HepG2 (cell line): ENCODE measurements at places on chromosomes 4 and X. TPM values are rescaled to one million over a fixed set of nuclear protein-coding genes. Genes with fewer than 3 reads are reported as not detected.

DNA sequence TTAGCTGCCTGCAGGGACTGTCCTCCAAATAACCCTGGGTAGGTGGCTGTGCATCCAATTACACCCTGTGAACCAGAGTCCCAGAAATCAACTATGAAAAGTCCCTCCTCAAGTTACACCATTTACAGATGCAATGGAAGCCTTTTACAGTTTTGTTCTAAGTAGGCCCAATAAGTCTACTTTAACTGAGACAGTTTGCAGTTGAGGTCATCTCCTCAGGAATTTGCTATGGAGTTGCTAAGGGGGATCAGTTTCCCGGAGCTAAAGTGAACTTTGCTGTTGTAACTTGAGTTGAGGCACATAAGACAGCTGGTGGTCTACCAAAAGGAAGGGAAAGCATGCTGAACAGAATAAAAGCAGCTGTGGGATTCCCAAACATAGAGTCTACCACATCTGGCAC is 121.6 kb upstream of the STK26 start:
- DNase-seq = no peak

DNA sequence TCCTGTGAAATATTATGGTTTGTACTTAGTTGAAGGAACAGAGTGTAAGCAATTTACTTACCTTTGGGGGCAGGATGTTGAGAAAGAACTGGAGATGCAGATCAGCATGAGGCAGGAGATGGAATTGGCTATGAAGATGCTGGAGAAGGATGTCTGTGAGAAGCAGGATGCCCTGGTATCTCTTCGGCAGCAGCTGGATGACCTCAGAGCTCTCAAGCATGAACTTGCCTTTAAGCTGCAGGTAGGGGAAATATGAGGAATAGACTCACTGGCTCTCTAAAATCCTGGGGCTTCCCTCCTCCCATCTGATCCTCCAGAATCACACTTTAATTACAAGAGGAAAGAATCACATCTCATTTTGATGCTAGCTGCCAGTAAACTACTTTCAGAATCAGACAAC is 51.0 kb downstream of the GRSF1 start:
- no peak for DNase-seq

DNA sequence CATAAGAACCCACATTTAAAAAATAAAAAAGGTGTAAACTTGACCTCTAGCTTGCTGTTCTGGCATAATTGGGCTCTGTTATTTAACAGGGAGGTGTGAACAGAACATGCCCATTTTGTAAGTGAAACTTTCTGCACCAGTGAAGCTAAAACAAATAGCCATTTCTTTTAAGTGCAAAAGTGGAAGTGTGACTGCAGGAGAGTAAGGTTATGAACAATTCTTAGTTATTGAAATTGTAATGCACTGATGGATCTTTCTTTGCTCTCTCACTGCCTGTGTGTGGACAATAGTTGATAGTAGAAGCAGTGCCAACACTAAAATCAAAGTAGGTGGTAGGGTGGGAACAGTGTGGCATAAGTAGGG is 12.6 kb downstream of the P2RY10 start:
- DNase-seq = no peak

GRCh38 chr4:39255266-39255665 is 72.9 kb downstream of the WDR19 start:
- peak; percentile 7 for DNase-seq

CCDC160 gene
- not detected in 2 replicates for total RNA-seq

GAGE12E gene
- not detected in 2 replicates for total RNA-seq

DNA sequence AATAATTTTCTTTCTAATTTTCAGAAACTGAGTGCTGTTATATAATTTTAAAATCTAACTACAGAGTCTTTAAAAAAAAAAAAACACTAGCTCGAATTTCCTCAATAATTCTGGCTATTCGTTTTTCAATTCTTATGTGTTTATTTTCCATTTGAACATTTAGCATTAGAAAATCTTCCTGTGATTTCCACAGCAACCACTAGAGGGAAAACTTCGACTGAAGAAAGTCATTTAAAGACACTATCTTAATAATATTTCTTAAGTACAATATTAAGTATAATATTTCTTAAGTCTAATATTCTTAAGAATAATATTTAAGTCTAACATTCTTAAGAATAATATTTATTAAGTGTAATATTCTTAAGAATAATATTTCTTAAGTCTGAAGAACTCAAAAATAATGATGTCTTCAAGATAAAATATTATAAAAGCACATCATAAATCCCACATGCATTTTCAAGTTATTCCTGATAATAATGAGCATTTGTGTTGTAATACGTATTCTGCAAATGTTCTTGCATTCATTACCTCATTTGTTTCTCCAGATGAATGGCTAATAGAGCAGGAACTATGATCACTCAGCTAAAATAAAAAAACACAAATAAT is 118.4 kb upstream of the WDR17 start:
- peak; percentile 6 for DNase-seq

DNA sequence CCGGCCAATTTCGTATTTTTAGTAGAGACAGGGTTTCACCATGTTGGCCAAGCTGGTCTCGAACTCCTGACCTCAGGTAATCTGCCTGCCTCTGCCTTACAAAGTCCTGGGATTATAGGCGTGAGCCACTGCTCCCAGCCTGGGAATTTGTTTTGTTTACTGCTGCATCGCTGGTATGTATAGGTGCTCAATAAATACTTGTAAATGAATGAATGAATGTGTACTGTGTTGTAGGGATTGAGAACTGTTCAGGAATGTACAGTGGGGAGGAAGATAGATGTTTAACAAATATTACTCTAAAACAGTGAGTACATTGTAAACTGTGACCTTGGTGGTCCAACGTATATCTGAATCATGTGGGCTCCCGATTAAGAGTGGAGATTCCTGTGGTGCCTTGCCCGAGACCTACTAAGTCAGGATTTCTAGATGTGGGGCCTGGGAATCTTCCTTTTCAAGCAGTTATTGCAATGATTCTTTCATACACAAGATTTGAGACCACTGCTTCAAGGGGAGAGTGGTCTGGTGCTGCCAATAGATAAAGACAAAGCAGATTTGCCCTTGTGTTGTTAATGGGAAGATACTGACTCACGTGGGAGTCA is 41.0 kb downstream of the WWC2 start:
- peak; percentile 77 for DNase-seq

DNA sequence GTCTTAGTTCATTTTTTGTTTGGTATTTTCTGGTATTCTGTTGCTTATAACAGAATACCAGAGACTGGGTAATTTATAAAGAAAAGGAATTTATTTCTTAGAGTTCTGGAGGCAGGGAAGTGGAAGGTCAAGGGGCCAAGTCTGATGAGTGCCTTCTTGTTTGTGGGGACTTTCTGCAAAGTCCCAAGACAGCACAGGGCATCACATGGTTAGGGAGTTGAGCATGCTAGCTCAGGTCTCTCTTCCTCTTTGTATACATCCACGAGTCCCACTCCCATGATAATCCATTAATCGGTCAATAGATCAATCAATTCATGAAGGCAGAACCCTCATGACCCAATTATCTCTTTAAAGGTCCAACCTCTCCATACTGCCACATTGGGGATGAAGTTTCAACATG is 31.1 kb downstream of the IL13RA1 start:
- no peak for DNase-seq

MCF2 gene
- total RNA-seq = not detected in 2 replicates

- DNase-seq = no peak
Measured at GRCh38 chr4:3335385-3335784, 42.6 kb downstream of the RGS12 start.

DNA sequence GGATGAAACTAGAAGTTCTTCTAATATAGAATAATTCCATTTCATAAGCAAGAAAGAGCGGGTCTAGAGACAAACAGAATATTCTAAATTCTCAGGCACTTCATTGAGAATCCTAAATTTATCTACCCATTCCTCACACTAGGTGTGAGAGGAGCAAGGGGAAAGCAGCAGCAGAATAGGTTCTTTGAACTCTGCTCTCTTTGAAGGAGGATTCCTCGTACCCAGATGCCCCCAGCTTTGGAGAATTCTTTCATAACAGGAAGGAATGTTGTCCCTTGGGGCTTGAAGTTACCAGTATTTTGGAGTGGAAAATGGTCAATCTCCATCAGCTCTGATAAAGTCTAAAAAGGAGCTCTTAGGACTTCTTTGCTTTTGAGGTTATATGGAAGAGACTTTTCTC is 59.7 kb upstream of the RASGEF1B start:
- no peak for DNase-seq

- DNase-seq = peak; percentile 37
Measured at GRCh38 chrX:45322382-45322781, 121.7 kb upstream of the DIPK2B start.

- DNase-seq = no peak
Measured at GRCh38 chrX:107199491-107199890, 6.7 kb downstream of the NUP62CL start.

- DNase-seq = no peak
Measured at GRCh38 chrX:98067611-98068010, 1183.9 kb downstream of the RPA4 start.

DNA sequence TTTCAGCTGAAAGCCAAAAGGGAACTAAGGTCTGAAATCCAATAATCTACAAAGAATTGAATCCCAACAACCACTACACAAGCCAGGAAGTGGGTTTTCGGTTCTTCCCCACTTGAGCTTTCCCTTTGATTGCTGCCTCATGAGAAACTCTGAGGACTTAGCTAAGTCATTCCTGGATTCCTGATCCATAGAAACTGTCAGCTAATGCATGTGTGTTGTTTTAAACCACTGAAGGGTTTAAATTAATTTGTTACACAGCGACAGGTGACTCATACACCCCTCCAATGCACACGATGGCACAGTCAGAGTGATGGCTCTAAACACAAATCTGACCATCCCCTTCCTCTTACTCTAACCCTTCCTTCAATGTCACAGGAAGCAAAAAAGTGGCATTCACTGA is 282.9 kb downstream of the RAB28 start:
- no peak for DNase-seq

DNA sequence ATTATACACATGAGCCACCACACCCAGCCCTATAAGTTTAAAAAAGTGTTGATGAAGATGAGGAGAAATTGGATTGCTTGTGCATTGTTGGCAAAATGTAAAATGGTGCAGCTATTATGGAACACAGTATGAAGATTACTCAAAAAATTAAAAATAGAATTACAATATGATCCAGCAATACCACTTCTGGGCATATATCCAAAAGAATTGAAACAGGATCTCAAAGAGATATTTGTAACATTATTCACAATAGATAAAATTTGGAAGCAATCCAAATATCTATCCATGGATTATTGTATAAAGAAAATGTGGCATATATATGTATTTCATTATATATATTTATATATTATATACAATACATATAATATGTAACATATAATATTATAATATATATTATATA is 515.6 kb upstream of the GNPDA2 start:
- no peak for DNase-seq

SATL1 gene
- not detected in 2 replicates for total RNA-seq

DNA sequence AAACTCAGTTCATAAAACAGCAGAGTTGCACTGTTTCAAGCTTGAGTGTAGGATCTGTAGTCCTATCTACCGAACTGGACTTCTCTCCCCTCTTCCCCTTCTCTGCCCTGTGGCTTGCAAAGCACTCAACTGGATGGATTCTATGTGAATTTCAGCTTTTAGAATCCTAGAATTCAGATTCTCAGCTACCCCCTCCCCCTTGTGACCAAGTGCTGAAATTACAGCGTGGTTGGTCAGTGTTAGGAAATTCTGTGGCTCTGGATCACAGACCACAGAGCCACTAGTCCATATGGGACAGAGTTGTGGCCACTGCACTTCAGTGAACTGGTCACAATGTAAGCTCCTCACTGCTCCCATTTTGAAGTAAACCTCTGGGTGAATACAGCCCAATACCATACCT is 64.6 kb upstream of the TRPC5 start:
- no peak for DNase-seq
